Fibroblast of gingiva (primary cell): ENCODE measurements at places on chromosomes 3 and 15.

GRCh38 chr3:128432971-128433836 is 33.5 kb downstream of the DNAJB8 start:
- DNase-seq, result no peak

GRCh38 chr3:114081037-114081436 is 24.5 kb downstream of the QTRT2 start:
- peak; percentile 39 for DNase-seq

DNA sequence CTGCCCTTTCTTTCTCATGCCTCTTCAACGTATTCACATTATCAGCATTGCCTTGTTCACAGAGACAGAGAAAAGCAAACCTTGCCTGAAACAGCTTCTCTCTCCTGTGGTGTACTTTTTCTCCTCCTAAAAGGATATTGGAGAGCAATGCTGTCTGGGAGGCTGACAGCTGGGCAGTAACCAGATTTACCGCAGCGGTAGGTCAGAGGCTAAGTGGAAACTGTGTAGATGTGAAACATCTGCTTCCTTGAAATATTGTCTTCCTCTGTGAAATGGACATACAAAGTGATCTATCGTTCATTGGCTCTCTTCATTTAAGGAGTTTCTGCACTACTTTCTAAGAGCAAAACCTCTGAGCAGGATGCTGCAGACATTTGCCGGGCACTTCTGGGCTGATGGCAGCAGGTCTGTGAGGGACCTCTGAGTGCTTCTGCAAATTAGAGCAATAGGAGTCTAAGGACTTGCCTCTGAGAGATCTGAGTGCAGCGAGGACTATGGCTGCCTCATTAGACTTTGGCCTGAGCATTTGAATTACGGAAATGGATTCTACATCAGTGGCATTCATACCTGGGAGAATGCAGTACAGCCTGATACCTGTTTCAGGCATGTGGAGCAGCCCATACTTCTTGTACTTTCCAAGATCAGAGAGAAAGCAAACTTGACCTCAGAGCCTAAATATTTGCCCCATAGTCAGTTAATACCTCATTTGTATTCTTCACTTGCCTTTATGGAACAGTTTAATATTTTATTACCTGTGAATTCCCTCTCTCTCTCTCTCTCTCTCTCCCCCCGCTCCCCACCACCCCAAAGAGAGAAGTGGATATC is 260.5 kb upstream of the TPRG1 start:
- no peak for DNase-seq

GRCh38 chr15:78626381-78626995 is 5.7 kb upstream of the CHRNA3 start:
- no peak for DNase-seq

GRCh38 chr15:65740148-65740547 is 51.9 kb downstream of the DENND4A start:
- DNase-seq, result no peak

DNA sequence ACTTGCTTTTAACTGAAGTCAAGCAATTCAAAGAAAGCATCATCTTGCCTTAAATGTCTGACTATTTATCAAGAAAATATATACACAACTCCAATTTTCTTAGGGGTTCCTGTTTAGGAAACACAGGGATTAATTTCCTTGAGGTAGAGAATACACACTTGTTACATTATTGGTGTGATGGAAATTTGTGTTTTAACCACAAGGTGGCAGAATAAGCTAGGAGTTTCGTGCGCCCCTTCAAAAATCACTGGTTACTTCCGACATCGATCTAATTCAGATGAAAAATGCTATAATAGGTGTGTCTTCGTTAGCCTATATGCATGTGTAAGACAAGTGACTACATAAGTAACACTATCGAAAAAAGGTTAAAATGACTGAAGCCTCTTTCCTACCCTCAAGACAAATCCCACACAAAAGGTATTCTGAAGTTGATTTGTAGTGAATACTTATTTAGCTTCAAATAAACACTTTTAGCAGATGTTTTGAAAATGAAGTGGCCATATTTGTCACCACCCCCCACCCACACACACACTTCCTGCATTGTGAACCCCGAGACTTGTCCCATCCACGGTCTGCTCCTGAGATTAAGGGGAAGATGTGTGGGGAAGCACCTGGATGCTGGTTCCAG is 246.5 kb downstream of the ROBO1 start:
- peak; percentile 13 for DNase-seq

- no peak for DNase-seq
Observed at GRCh38 chr3:69568951-69569350, 170.3 kb upstream of the MITF start.

- DNase-seq, result no peak
Observed at GRCh38 chr3:4587061-4587837, 94.1 kb downstream of the ITPR1 start.

DNA sequence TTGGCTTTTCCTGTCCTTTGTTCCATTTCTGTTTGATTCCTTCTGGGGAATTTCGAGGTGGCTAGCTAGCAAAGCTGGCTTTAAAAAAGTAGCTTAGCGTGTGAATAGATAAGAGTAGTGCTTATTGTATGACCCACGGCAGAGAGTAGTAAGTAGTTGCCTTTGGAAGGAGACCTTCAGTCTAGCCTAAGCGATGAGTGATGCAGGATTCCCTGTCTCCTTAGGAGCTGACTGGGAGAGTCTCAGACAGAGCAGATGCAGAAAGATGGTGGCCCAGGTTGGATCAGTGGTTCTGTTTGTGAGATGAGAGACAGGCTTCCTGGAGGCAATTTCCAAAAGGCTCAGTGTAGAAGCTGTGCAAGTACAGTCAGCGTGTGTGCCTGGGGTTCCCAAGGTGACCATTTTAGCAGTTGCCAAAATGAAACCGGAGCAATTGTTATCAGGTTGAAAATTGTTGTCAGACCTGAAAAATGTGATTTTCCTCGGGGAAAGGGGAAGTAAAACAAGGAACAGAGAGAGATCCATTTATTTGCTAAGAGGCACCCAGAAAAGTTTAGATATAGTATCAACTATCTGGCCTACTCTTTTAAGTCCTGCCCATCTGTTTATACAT is 681 bp upstream of the IL5RA start:
- DNase-seq, result no peak
